ENCODE measurements at places on chromosomes 5 and 9.

DNA sequence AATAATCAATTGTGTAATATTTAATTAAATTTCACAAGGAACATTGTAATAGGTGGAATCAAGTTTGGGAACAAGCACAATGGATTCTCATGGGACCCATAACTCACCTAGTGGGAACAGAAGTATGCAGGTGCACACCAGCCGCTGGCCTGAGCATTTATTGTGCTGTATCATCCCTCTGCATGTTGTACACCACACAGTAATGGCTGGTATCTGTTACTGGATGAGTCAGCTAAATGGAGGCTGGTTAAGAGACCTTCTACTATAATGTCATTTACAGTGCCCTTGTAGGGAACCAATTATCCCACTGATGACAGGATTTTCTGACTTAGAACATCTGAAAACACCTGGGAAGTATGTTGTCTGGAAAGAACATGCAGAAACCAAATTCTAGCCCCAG lies 3.2 kb upstream of the MAP3K1 start:
- DNase-seq, result no peak

DNA sequence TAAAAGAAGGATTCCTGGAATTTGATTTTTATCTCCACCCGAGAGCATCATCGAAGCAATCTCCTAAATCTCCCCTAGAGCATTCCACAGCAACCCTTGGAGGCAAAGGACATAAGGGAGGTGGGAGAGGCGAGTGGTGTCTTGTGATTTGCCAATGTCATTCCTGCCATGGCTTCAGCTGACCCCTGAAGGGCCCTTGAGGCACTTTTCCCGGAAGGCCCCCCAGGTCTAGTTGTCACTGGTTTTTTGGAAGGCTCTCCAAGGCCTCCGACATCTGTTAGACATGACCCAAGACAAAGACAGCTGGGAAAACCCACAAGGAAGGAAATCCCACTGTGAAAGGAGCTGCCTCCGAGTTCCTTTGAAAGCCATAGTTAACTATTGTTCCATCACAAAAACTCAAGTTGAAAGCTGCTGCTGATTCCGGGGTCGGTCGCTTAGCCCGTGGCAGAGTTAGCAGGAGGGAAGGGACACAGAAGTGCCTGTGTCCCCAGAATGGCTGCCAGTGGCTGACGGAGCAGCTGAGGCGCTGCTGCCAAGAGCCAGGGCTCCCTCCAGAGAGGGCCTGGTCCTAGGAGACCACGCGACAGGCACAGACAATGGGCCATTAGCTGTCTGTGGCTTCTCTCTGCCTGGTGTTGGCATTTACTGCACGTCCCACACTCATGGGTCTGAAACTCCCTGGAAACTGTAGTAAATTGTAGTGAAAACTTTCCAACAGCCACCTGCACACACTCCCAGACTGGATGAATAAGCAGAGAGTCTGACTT lies 24.4 kb upstream of the TRIO start:
- DNase-seq, result no peak

GRCh38 chr5:32151198-32151597 lies 22.9 kb downstream of the GOLPH3 start:
- no peak for DNase-seq

DNA sequence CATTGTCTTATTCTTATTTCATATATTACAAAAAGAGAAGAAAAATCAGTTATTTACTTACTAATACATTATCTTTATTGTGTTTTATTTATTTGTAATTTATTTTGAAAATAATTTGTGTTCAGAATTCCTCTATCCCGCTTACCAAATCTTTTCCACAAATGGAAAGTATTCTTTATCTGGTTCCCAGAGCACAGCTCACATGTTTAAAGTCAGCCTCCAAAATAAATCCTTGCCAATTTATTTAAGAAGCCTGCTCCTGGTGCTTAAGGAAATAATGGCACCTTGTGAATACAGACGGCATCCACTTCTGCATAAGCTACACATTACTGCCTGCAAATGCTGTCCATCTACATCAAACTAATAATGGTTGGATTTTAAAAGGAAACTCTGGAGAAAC lies 435.4 kb downstream of the MTRR start:
- DNase-seq, result no peak

- no peak for DNase-seq
These were observed at the start of gene TRIM52 for GRCh38 chr5:181260720-181261319. TRIM52 (minus strand) TSS chr5:181261143; CDS start chr5:181260813, 330 bp downstream.

DNA sequence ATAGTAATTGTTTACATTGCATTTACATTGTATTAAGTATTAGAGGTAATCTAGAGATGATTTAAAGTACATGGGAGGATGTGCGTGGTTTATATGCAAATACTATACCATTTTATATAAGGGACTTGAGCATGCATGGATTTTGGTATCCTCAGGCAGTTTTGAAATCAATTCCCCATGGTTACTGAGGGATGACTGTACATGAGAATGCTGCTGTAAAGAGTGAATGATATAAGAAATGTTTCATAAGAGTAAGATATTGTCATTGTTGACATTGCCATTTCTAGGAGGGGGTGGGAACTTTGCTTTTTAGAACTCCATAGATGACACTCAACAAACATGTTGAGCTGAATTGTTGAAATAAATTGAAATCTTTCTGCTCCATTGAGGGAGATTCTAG lies 185.0 kb downstream of the SEMA6A start:
- no peak for DNase-seq

- no peak for DNase-seq
These were observed 296.1 kb downstream of the NDUFS4 start for GRCh38 chr5:53856506-53856905.

Measured in bone marrow (tissue), 2 donors.